ENCODE measurements at places on chromosomes 6 and 20. TPM values are rescaled to one million over a fixed set of nuclear protein-coding genes. Genes with fewer than 3 reads are reported as not detected.

GRCh38 chr6:97919631-97920030 is 636.6 kb upstream of the MMS22L start:
- no peak for DNase-seq

DNA sequence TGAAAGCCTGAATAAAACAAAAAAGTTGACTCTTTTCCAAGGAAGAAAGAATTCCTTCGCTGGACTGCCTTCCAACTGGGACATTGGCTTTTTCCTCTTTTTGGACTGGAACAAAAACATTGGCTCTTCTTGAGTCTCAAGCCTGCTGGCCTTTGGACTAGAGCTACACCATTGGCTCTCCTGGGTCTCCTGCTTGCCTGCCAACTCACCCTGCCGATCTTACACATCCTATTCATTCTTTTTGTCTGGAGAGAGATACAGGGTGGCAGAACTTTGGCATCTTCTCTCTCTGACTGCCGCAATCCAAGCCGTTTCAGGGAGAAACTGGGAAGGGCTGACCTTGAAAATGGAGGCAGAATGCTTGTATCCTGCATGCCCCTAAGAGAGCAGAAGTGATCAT is 20.2 kb downstream of the DDO start:
- DNase-seq, result no peak

Gene ENPP1
- total RNA-seq, result 3.3 TPM

Gene HLA-DPA1
- 35.8 TPM for total RNA-seq

Gene SLC22A2
- not detected for total RNA-seq

DNA sequence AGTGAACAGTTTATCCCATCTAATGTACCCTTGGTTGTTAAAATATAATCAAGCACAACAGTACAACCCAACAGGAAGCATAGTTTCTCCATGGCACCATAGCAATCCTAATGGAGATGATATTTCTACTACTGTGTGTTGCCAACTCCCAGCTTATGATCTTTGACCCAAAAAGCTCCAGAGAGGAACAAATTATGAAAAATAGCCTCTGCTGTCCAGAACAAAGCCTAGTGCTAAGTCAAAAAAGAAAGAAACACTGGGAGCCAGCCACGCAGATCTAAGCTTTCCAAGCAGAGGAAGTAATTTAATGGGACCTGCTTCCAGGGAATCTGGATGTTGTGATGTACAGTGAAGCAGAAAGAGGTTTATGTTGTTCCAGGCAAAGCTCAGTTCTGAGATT is 52.2 kb upstream of the TASP1 start:
- no peak for DNase-seq
